ENCODE measurements at places on chromosomes 16 and 17. TPM values are rescaled to one million over a fixed set of nuclear protein-coding genes. Genes with fewer than 3 reads are reported as not detected.

The PTX4 gene
- not detected for total RNA-seq

The PITPNM3 gene
- 1.2 TPM for total RNA-seq

The TP53TG3F gene
- total RNA-seq, result not detected

The HSDL1 gene
- total RNA-seq, result 26.9 TPM
